ENCODE measurements at places on chromosomes 4 and X.

- no peak for DNase-seq
Measured at GRCh38 chrX:254630-255215, 26.5 kb upstream of the PLCXD1 start.

- DNase-seq, result no peak
Measured at GRCh38 chrX:45794995-45795337, 594.3 kb upstream of the DIPK2B start.

DNA sequence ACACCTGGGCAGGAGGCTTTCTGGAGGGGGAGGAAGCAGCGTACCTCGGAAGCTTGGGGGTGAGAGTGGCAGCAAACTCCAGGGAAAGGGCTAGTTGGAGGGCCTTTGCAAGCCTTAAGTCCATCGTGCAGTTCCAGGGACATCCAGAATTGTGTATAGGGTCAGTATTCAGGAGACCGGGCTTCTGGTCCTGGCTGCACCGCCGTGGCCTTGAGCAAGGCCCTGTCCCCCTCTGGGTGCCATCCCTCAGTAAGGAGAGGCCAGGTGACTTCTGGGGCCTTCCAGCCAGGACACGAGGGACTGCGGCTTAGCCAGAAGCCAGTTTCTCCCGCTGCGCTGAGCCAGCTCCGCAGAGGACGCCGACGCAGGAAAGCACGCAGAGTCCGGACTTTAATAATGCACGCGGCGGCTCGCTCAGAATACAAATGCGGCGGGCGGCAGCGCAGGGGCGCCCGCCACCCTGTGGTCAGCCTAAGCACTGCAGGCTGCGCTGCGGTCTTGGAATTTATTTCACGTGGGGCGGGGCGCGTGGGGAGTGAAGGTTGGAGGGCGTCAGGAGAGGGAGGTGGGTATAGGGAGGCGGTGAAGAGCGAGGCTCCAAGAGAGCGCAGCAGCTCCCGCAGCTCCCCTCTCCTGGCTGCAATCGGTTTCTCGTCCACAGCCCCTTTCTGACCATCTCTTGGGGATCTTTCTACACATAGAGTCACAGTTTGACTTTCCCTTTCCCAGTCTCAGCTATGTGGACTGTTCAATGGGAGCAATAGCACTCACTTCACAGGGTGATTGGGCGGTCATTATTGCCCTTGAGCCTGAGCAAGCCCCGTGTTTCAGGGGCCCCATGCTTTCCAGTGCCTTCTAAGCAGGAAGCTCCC is 94.1 kb upstream of the GPR50 start:
- peak; percentile 45 for DNase-seq

GRCh38 chrX:53075011-53075410 is 7.2 kb upstream of the TSPYL2 start:
- no peak for DNase-seq

Data from activated B cell treated with CpG ODN at 0.5 μM for 24 hours (primary cell).